Activated CD4-positive, alpha-beta T cell treated with anti-CD3 and anti-CD28 coated beads for 24 hours (primary cell): ENCODE measurements at places on chromosomes 11 and 22.

DNA sequence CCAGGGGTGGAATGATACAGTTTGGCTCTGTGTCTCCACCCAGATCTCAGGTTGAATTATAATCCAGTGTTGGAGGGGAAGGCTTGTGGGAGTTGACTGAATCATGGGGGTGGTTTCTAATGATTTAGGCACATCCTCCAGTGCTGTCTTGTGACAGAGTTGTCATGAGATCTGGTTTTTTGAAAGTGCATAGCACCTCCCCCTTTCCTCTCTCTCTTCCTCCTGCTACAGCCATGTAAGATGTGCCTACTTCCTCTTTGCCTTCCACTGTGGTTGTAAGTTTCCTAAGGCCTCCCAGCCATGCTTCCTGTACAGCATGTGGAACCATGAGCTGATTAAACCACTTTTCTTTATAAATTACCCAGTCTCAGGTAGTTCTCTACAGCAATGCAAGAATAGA lies 45.1 kb downstream of the THAP12 start:
- DNase-seq, result no peak

DNA sequence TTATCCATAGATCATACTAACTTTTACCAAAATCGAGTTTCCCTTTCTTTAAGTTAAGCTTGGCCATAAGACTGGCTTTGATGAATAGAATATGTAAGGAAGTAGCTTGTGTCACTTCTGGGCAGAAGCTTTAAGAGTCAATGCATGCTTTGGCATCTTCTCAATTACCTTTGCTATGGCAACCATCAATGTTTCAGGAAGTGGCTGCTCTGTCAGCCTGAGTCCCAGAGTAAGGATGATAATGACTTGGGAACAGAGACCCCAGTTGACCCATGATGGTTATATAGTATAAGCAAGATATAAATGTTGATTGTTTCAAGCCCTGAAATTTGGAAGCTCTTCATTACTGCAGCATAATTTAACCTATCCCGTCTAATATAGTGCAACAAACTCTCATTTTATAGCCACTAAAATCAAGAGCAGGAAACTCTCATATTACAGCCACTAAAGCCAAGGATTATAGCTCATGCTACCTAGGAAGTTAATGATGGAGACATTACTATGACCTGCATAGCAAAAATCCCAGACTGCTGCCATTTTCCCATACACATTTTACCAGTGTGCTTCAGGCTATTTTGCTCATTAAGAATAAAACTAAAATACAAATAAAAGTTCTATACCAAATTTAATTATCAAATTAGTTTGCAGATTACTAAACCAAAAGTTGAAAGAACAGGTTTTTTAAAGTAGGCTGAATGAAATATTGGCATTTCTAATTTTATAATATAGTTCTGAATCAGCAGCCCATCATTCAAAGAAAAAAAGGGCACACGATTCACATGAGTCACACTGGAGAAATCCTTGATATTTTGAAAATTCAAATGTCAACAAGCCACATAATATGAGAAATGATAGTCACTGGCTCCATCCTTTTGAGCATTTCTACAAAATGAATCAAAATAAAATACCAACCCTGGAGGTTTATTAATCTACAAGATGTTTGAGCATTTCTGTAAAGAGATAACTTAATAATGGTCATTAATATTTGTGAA lies 23.8 kb downstream of the FSHB start:
- no peak for DNase-seq

- DNase-seq, result no peak
These were observed 2.5 kb upstream of the NDUFC2 start for GRCh38 chr11:78082146-78082545.

DNA sequence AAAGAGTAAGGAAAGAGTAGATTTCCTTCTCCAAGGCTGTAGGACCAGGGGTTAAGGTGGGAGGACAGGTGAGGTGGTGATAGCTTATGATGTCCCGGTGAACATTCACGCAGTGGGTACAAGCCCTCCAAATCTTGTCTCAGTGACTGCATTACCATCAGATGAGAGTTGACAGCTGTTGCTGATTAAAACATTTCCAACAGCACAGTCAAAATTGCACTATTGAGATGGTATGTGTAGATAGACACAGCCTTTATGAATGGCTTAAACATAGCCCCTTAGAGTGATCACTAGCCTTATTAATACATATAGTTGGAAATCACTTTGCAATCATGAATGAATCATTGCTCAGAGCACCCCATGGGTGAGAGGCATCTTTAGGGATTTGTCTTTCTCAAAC lies 7.3 kb downstream of the NELL1 start:
- no peak for DNase-seq

GRCh38 chr11:67113231-67113721 lies 5.8 kb upstream of the KDM2A start:
- DNase-seq, result no peak

- no peak for DNase-seq
These were observed 17.9 kb downstream of the ARHGEF12 start for GRCh38 chr11:120354068-120354467.

DNA sequence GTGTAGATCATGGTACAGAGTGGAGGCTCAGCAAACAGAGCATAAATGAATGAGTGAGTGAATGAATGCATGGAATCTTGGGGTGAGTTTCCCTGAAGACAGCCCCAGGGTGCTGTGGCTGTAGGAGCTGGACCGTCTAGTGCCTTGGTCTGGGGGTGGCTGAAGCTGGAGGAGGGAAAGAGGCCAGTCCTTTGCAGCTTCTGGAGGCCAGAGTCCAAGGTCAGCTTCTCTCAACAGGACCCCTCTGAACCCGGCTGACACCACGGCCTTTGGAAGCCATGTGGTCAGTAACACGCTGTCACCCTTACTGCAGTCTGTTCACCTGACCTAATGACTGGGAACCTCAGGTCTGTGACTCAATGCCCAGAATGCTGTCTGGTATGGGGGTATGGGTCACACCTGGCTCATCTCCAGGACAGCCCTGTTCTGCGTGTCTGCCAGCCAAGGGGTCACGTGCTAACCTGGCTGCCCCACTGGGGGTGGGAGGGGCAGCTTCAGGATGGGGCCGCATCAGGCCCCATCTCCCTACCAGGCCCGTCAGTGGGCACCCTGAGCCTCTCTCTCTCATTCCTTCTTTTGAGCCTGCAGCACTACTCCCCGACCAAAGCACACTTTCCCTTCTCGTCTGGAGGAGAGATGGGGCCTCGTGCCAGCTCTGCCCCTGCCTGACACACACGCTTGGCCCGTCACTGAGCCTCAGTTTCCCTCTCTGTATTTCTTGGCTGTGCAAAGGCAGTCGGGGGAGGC lies 24.1 kb upstream of the CHKA start:
- no peak for DNase-seq

GRCh38 chr11:42465623-42466022 lies 846.2 kb upstream of the API5 start:
- DNase-seq, result no peak

GRCh38 chr22:44516841-44517240 lies 18.8 kb upstream of the RTL6 start:
- DNase-seq, result no peak

GRCh38 chr11:15758857-15759465 lies 597.4 kb downstream of the SOX6 start:
- no peak for DNase-seq

DNA sequence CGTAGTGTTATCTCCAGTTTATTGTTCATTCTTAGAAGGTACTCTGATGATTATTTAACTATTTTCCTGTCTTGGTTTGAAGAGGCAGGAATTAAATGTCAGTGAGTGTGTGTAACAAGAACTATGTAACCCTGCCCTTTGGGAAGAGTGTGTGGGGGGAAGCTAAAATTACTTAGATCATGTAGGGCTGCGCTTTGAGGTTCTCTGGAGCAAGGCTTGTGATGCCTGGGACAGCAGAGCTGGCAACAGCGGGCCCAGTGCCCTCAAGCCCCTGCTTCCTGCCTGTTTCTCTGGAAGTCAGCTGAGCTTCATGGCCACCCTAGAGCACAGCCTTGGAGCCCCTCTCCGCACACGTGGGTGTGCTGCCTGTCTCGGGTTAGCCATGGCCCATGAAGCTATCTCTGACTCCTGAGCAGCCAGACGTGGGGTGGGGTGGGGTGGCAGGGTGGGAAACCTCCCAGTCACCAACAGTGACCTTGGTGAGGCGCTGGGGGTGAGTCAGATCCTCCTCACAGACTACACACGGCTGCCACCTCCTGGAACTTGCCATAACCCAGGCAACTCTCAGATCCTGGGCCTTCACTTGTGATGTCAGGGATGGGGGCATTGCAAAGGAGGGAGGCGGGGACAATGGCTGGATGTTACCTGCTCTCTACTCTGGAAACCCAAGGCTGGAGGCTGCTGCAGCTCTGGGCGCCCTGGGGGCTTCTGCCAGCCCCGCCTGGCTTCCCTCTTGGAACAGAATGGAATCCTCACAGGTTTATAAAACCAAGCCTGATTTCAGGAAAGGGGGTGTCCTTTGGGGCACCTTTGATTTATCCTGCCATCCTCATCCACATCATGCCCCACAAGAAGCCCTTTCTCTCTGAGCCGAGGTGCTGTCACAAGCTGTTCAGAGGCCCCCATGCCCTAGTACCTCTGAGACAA lies 88.6 kb downstream of the SNX19 start:
- DNase-seq, result no peak

DNA sequence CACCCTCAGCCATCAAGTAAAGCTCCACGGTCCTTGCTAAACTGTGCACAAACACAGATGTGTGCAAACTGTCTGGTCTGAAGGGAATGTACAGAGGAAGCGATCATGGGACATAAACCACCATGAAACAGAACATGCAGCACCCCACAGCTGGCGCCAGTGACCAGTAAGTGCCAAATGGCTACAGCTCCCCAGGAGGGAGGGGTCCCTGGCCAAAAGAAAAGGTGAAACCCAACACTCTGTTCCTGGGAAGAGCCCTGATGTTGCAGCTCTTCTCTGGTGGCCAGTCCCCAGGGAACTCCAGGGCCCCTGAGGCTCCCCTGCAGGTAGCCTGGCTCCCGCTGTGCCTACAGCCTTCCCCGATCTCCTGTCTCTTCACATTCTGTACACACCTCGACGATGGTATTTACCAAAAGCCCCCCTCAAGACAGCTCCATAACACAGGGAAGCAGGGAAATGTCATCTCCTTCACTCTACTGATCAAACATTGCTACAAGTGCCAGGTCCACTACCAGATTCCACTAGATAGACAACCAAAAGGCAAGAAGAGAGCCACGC lies 2.9 kb downstream of the DGCR6L start:
- no peak for DNase-seq

- no peak for DNase-seq
These were observed 32.2 kb upstream of the MYO18B start for GRCh38 chr22:25709758-25710157.

- DNase-seq, result no peak
These were observed 4.2 kb upstream of the SCARF2 start for GRCh38 chr22:20441631-20442484.

- no peak for DNase-seq
These were observed 20.2 kb downstream of the BPIFC start for GRCh38 chr22:32444068-32444467.

DNA sequence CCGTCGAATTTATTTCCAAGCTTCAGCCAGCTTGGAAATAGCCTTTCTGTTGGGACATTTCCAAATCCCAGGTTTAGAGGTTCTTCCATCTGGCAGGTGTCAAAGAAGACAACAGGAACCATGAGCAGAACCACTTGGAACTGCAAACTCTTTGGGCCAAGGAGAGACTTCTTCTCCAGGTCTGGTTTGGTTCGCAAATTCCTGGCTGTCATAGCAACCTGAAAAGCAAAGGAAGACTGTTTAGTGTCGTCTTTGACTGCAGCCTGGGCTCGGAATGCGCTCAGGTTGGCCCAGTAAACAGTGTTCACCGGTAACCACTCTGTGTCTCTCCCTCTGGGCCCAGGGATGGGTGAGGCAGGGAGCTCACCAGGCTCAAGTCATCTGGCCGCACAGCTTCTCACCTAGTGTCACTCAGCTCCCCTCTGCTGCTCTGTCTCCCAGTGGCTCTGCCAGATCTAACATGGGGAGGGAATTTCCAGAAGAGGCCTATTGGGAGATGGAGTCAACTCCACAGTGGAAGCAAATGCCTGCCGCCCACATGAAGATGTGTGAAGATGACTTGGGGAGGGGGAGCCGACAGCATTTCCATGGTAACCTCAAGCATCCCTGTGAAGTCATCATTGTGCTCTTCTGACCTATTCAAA lies 11.9 kb upstream of the CLMP start:
- DNase-seq, result no peak

DNA sequence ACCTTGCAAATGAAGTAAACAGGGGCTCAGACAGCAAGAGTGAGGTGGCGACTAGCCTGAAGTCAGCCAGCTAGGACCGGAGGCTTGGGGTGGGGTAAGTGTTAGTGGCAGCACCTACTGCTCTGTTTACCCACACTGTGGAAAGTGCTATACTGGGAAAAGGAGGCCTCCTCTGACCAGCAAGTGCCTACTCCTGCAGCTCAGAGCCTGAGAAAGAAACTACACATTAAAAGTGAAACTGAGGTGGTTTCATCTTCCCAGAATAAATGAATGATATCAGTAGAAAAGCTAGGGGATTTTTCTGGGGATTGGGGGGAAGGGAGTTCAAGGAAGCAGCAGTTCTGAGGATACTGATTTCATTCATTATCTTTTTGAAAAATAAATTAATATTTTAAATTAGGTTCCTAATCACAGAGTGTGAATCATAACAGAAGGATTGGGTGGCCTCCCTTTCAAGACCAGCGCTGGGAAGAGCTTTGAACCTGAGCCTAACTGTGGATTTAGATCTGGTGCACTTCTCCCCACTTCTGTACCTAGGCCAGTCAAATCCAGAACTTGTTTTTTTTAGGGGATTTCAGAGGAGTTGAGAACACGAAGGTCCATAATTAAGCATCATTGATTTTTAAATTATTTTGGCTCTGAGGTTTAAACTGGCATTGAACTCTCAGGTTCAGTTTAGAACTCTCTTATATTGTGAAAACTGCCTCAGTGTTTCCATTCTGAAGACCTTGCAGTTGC lies 48.1 kb upstream of the GRAMD1B start:
- DNase-seq, result peak; percentile 30

DNA sequence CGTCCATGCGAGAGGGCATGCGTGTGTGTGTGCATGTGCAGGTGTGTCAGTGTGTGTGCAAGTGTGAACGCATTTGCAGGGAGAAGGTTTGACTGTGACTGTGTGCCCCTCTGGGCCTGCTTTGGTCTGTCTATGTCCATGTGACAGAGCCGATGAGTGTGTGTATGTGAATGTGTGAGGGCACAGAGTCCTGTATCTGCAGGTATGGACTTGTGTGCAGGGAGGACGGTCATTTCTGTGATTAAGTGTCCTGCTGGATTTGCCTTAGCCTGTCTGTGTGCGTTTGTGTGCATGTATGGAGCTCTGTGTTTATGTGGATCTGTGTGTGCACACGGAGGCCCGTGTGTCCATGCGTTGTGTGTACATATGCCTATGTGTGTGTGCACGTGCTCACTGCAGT lies 5.4 kb downstream of the EMID1 start:
- no peak for DNase-seq
